ENCODE measurements at places on chromosomes 5 and 9.

DNA sequence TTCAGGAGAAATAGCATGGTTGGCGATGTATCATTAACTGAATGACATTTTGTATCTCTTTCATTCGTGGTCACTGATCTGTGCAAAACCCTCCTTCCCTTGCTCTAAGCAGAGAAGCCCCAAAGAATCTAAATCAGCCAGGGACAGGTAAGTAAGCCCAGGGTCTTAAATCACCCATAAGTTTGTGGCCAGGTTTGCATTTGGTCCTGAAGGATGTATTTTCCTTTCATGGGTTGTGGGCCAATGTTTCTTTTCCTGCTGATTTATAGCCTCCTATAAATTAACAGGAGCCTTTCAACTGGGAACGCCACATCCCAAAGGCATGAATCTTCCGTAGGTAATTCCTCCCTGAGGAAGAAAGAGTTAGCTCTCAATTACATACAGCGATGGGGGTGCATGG, 217.5 kb upstream of the TNC start:
- no peak for DNase-seq

- DNase-seq = no peak
Observed at GRCh38 chr5:120610145-120610544, 146.0 kb downstream of the PRR16 start.

- DNase-seq = no peak
Observed at GRCh38 chr5:152335461-152335860, 69.6 kb downstream of the NMUR2 start.

- no peak for DNase-seq
Observed at GRCh38 chr5:138711087-138711486, 42.1 kb upstream of the CTNNA1 start.

DNA sequence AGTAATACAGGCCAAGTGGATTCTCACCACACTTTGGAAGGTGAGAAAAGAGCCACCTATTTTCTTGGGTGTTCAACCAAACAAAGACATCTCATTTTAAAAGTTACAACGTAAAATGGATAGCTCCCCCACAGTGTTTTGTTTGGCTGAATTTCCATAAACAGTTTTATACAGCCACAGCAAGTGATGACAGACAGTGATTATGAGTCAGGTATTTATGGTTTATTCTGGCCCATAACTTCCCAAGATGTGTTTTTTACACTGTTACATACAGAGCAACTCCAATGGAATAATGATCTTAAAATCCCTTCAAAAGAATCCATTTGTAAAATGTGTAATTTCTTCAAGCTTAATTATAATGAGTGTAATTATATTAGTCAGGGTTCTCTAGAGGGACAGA, 421.3 kb downstream of the TLE1 start:
- no peak for DNase-seq

DNA sequence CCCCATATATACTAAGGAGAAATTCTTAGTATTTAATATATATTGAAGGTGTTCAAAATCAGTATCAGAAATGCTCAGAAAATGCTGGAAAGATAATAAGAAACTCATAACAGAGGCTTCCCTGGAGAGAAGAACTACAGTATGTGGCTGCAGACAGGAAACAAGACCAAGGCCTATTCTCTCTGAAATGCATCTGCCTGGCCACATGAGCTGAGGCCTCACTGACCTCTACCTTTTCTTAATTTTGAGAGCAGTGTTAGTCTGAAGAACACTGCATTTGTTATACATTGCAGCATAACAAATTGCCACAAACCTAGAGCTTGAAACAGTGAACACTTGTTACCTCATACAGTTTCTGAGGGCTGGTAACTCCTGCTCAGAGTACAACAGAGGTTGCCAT, 133.4 kb upstream of the SPEF2 start:
- no peak for DNase-seq

GRCh38 chr9:16884373-16884772, 13.9 kb upstream of the BNC2 start:
- no peak for DNase-seq

GRCh38 chr5:66238435-66238834, 94.3 kb downstream of the SREK1 start:
- no peak for DNase-seq

DNA sequence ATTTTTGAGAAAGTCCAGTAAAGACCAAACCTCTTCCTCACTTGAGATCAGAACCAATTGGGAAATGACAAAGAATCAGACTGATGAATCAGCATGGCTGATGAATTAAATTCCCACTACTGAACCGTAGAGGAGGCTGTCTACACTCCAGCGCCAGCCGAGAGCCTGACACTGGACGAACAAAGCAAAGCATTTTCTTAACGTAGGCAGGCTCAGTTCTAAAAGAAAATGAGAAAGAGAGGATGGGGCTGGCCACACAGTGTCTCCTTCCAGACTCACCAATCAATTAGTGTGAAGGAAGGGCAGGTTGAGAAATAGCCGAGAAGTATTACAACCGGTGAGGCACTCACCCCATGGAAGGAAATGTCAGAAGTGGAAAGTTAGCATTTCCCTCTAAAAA, 49.4 kb downstream of the ITGA1 start:
- no peak for DNase-seq

GRCh38 chr5:10306114-10306513, 1.6 kb downstream of the CMBL start:
- DNase-seq = no peak

DNA sequence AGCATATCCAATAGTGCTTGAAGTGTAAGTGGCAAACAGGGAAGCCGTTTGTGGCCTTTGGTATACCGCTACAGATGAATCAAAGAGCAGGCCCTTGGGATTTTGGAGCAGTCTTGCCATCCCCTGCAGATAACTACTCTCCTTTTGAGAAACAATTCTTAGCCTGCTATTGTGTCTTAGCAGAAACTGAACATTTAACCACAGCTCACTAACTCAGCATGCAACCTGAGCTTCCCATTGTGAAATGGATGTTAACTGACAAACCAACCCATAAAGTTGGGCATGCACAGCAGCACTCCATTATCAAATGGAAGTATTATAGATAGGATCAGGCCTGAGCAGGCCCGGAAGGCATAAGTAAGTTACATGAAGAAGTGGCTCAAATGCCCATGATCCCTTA, 315.3 kb upstream of the PTGER4 start:
- no peak for DNase-seq

GRCh38 chr9:129611307-129611800, 9.5 kb downstream of the C9orf50 start:
- DNase-seq = no peak

DNA sequence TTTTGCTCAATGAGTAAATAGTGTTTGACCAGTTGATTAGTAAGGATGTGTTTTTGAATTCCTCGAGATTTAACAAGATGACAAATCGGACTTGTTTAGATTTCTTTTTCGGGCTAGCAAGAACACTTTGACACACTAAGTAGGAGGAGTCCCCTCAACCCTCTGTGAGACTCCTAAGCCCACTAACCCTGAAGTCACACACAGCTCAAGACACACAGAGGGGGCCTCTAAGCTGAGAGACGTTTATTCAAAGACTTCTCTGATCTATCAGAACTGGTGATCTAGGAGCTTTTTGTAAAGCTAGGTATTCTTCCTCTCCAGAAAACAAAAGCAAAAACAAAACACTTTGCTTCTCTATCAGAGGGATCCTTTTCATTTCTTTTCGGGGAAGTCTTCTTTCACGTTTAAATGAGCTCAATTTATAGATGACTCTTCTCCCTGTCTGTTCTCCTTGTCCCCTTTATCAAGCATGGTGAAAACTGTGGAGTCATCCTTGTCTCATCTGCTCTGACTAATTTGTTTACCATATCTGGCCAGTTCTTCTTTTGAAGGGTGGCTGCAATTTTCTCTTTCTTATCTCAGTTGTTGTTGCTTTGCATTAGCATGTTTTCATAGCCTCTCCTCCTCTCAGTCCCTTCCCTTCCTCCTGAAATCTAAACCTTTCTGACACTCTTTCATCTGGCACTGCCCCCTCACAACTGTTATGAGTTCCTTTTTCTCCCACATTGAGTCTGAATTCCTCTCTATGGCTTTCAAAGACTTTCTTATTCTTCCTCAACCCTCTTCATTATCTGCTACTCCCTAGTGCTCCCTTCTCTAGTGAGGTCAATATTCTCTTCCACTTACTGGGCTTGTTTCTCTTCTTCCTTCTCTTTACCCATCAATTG, 68.5 kb upstream of the RAI14 start:
- no peak for DNase-seq

GRCh38 chr5:78899922-78900362, 85.2 kb downstream of the ARSB start:
- DNase-seq = no peak

DNA sequence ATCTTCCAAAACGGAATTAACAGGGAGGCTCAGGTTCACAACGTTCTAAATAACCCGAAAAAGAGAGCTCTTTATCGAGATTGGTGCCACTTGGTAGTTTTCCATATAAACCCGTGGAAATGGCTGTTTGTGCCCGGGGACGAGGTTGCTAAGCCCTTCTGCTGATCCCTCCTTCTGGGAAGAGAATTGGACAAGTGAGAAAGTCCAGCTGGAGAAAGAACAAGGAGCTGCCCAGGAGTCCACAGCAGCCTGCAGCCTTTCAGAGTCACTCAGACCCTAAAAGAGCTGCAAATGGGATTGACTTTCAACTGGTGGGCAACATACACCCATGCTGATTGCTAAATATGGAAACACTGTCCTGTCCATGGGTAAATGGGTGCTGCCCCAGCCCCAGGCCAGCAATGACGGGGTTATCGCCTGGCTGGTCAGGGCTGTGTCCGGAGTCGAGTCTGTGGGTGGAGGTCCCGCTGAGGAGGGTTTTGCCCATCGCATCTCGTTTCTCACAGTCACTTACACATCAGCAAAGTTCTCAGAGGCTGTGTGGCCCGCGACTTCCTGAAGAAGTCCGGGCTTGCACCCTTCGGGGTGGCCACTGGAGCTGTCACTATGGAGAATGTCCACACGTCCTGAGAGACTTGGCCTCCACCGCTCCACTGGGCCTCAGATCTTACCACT, 40.7 kb upstream of the HSD17B3 start:
- DNase-seq = no peak

DNA sequence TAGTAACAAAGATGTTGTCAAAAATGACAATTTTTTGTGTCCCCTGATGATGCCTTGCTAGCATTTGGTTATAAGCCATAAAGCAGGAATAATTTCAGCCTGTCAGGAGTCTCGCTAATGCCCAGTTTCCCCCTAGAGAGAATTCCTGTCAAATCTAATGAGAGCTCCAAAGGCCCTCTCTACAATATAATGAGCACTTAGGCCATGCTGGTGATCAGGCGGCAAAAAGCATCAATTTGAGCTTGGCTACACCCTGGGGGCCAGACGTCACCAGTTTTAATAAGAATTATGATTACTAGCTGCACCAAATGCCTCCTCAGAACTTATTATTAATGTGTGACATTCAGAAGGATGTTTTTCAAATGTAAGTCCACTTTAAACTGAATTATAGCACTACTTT, 6.1 kb downstream of the TLE1 start:
- DNase-seq = no peak

GRCh38 chr5:83034036-83034435, 43.2 kb downstream of the TMEM167A start:
- no peak for DNase-seq

DNA sequence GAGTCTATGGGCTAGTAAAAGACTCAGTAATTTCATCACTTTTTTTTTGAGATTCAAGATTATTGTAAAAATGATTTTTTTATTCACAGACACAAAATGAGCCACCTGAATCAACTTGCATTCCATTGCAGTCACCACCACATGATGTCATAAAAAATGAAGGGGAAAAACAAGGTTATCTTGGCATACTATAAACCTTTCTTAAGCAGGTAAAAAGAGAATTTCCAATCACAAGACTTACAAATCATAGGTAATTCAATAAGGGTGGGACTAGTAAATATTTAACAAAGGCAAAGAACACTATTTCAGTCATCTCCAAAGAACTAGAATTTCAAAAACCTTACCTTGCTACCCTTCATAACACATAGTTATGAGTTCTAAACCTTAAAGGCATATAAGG, 30.7 kb downstream of the TRPM6 start:
- no peak for DNase-seq

DNA sequence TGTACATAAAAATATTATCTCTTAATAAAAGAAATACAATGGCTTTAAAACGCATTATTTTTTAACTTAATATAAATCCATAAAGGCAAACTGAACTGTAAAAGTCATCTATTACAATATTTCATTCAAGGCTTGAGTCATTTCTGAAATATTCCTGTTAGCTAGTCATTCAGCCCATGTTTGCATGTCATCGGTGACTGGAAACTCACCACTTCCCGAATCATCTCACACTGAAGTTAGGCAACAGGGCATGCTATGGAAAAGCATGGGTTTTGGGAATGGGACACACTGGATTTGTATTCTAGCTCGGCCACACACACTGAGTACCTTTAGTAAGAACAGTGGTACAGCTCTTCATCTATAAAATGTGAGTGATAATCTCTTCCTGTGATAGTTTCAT, 691.1 kb upstream of the C9orf72 start:
- DNase-seq = no peak

GRCh38 chr5:173493846-173494245, 122.6 kb downstream of the BOD1 start:
- no peak for DNase-seq

DNA sequence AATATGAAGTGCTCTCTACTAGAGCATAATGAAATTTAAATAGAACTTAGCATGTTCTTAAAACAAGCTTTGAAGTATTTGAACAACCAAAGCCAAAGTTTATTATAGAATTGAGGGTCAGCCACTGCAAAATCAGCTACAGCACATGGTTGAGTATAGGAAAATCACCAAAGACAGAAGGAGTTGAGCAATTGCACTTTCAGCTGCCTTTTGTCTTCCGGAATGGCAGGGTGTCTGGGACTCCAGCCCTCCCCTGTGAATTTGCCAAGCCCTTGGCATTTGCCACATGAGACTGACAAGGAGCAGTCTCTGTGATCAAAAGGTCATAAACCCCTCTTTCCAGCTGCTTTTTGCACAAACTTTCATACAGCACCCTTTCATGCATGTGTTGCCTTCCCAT, 8.5 kb upstream of the LURAP1L start:
- no peak for DNase-seq

DNA sequence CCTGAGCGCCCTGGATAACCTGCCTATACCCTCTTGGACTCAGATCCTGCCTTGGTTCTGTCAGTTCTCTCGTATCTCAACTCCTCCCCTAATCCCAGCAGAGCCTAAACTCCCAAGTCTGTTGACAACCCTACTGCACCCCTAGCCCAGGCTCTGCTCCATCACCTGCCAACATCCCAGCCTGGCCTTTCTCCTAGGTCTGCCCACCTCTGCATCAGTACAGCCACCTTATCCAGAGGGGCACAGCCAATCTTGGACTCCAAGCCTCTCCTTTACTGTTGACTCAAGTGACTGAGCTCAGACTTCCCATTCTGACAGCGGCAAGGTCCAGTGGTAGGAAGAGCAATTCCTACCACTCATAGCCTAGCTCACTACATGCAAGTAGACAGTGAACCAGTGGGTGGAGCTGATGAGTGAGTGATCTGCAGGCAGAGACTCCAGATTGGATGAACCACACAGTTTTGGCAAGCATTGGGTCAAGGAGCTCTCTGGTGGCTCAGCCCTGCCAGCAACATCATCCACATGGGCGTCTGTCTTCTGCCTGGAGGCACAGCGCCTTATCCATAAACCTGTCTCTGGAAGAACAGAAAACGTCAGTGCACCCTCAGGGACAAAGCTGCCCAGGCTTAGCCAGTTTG, 26.5 kb downstream of the TRMO start:
- DNase-seq = no peak

Measured in stimulated activated CD8-positive, alpha-beta memory T cell treated with anti-CD3 and anti-CD28 coated beads, Interleukin-4, amount 100 ng/mL, for 1 hour (primary cell).